ENCODE measurements at places on chromosomes 3 and 15.

- no peak for DNase-seq
These were observed 10.8 kb downstream of the MESD start for GRCh38 chr15:80978685-80979329.

DNA sequence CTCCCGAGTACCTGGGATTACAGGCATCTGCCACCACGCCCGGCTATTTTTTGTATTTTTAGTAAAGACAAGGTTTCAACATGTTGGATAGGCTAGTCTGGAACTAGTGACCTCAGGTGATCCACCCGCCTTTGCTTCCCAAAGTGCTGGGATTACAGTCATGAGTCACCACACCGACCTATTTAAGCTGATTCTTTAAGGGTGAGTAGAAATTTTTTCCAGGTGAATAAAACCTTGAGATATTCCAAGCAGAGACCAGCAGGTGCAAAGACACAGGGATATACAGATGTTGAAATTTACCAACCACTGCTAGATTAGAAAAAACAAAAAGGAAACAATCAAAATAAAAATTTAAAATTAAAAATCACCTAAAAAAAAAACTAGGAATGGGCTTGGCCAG lies 74.4 kb upstream of the CHRNB4 start:
- no peak for DNase-seq

DNA sequence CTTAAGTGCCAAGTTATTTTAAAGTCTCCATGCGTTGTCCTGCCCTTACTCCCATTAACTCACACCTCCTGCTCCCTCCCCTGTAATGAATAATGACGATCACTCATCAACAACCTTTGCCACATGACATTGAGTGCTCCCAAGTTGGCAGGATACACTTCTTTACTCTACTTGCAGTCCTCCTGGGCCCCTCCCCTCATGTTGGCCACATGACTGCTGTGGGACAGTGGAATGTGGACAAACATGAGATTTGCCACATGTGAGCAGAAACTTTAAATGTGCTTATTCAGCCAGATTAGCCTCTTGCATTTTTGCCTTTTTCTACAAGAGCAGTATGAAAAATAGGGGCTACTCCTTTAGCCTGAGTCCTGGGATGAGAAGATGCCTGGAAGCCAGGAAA lies 167.9 kb downstream of the DCLK3 start:
- no peak for DNase-seq

DNA sequence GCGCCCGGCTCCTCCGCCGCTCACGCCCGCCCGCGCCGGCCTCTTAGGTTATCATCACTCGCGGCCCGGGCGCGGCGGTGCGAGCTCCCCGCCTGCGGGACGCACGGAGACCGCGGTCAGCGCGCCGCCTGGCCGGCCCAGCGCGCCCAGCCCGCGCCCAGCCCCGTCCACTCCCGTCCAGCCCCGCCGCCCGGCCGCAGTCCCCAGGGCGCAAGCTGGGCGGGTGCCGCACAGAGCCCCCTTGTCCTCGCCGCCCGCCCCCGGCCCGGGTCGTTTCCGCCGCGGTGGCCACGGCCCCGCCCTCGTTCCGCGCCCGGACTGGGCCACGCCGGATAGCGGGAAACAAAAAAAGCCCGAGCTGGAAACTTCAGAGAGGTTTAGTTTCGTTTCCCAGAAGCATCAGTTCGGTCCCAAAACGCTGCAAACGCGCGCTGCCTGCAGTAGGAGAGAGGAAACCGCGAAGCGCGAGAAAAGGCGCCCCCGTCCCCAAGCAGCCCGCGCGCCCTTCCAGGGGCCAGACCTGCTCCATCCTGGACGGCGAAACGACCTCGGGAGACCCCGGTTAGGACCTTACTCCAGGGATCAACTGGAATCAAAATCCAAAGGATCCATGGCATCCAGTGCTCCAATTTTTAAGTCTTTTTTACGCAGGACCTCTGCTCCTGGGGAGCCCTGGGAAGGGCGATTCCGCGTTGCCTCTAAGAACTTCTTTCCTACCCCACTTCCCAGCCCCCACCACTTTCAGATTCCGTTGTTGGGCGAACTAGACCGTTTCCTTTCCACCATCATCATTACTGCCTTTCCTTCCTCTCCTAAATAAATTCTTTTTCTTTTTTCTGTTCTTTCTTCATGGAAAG lies at the start of gene ATP10A:
ATP10A (minus strand) TSS at position 217 of the 857 bp plus-strand sequence. CDS start 231 bp downstream, outside the sequence.
- no peak for DNase-seq

DNA sequence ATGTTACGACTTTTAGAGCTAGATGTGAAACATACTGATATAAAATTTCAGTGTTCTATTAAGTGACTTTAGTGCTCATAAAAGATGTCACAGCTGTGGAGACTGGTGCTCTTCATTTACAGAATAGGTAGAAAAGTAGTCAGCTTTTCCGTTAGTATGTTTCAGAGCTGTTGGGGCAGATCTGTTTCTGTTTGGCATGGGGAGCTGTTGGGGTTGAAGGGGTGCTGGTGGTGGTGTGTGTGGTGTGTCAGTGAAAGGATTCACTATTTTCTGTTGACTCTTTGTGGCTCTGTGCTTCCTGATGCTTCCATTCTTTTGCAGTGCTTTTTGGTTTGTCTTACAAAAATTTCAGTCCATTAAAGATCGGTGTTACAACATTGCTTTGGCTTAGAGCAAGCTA lies 3.2 kb downstream of the UBE2E2 start:
- no peak for DNase-seq

DNA sequence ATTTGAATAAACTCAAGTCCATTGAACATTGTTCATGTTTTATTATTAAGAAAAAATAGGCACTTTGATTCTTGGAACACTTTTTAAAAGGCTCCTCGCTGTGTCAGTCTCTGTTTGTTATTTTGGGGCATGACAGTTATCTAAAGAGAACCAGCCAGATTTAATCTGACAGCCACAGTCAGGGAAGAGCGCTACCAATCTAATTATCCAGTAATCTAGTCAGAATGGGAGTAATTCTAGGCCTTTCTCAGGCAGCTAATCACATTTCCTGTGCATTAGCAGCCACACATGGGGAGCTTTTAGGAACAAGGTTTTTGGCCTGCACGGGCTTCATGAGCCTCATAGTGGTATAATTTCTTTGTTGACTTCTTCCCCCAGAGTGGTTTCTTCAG lies 362.2 kb downstream of the RBMS3 start:
- no peak for DNase-seq
